ENCODE measurements at places on chromosomes 1 and 21.

DNA sequence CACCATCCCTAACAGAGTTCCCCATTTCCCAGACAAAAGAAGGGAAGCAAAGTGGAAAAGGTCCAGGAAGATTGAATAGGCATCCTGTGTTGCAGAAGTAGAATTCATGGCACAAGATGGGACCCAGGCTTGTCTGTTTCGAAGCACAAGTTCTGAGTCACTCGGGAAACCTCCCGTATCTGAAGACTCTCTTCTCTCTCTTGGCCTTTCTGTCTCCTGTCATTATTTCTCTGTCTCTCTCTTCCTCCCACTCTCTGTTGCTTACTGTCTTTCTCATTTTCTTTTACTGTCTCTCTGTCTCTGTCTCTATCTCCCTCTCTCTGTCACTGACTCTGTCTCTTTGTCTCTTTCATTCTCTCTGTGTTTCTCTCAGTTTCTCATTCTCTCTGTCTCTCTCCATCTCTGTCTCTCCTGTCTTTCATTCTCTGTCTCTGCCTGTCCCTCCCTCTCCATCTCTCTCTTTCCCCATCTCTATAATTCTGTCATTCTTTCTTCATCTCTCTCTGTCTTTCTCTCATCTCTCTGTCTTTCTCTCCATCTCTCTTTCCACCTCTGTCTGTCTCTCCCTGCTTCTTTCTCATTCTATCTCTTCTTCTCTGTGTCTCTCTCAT lies 23.7 kb downstream of the RNF187 start:
- no peak for DNase-seq

GRCh38 chr1:213852107-213852506 lies 135.7 kb upstream of the PROX1 start:
- no peak for DNase-seq

GRCh38 chr1:160548183-160548582 lies 25.1 kb upstream of the SLAMF6 start:
- DNase-seq, result no peak

GRCh38 chr1:151935154-151935553 lies 25.8 kb upstream of the THEM4 start:
- peak; percentile 19 for DNase-seq

DNA sequence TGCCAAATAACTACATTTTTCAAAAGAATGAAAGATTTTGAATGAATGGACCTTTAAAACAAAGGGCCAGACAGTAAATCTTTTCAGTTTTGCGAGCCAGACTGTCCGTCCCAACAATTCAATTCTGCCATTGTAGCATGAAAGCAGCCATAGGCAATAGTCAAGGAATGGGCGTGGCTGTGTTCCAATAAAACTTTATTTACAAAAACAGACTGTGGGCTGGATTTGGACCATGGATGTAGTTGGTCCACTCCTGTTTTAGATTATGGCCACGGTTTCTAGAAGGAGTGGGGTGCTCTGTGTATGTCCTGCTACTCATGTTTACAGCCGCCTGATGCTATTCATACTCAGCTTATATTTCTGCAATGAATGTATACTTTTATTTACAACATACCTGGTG lies 474.7 kb downstream of the CAMTA1 start:
- DNase-seq, result no peak

- peak; percentile 92 for DNase-seq
Measured at GRCh38 chr1:205396967-205397616, 24.8 kb downstream of the LEMD1 start.

- DNase-seq, result peak; percentile 14
Measured at GRCh38 chr1:3852711-3853485, 4.1 kb downstream of the CEP104 start.

DNA sequence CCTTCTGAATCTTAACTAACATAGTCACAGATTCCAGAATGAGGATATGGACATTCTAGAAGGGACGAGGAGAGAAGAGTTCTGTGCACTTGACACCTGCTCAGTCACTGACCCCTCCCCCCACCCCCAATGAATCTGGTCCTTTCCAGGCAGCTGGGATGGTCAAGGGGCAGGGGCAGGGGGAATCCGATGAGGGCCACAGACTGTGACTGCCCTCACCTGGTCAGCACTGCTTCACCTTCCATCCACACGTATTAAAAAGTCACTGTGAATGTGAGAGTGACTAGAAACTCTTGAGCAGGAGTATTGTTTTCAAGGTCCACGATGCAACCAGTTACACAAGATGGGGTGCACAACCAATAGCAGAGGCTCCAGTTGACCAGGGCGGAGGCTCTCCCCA lies 9.5 kb upstream of the PRAMEF12 start:
- DNase-seq, result peak; percentile 5

- DNase-seq, result peak; percentile 43
Measured at GRCh38 chr1:209398313-209398991, 185.1 kb upstream of the CAMK1G start.

DNA sequence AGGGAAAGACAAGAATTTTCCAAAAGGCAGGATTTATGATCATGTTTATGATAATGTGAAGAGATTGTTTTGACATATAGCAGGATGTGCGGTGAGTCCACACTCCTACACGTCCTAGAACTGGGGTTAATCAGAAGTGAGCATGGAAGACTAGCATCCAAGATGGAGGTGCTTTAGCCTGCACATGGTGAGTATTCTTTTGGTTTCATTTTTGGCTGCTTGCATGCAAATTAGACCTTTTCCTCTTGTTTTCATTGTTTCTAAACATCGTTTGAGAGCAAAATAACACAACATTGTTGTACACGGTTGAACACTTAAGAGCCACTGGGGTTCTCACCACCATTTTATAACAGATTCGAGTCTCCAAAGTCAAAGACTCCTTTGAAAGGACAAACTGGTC lies 14.9 kb upstream of the GUK1 start:
- no peak for DNase-seq

DNA sequence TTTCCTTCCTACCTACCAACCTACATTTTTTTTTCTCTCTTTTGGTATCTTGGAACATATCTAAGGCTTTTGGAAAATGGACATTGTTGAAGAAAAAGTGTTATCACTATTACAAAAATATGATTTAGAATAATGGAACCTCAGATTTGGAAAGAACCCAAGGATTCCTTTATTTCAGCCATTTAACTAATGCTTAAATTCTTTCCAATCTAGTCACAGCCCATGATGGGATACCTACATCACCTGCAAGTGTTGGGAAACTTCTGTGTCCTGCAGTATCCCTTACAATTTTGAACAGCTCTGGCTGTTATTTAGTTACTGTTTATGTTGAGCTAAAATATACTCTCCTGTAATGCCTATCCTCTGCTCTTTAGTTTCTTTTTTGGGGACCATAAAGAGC lies 22.3 kb upstream of the APOBEC4 start:
- DNase-seq, result no peak

- DNase-seq, result no peak
Measured at GRCh38 chr1:38793299-38793698, 66.3 kb downstream of the RRAGC start.

- DNase-seq, result no peak
Measured at GRCh38 chr1:92990828-92991227, 29.6 kb upstream of the DIPK1A start.

DNA sequence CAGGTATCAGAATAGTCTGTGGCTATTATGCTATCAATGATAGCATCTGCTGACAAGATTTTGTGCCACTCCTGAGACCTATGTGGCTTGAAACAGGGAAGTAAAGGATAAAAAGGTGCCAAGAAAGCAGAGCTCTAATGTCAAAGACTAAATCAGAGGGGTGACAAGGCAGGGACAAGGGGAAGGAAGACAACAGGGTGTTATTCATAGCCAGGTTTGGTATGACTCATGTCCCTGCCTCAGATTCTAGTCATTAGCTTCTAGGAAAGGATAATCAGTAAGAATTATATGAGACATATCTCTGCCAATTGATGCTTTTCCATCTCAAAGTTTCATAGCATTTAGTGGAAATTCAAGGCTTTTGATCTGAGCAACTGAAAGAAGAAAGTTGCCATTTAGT lies 31.8 kb upstream of the PLD5 start:
- DNase-seq, result no peak

DNA sequence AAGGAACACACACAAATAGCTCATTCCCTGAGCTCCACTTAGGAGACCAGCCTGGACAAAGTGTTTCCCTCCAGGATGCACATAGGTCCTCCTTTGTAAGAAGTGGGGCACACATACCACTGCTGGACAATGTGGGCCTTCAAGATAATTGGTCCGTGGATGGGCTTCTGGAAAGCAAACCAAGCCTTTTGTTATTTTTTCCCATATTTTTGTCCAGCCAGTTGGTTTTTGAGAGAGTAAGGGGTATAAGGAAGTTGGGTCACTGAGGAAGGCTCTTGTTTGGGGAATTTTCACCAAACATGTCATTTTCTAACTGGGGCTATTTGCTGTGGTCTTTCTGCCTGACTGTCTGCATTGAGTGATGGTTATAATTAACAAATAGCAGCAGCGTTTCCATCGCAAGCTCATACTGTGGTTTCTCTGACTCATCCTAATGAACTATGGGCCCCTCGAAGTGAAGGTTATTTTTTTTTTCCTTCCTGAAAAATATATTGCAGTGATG lies 306.3 kb upstream of the DUSP10 start:
- DNase-seq, result no peak

- DNase-seq, result no peak
Measured at GRCh38 chr1:64942118-64942517, 24.2 kb downstream of the JAK1 start.

DNA sequence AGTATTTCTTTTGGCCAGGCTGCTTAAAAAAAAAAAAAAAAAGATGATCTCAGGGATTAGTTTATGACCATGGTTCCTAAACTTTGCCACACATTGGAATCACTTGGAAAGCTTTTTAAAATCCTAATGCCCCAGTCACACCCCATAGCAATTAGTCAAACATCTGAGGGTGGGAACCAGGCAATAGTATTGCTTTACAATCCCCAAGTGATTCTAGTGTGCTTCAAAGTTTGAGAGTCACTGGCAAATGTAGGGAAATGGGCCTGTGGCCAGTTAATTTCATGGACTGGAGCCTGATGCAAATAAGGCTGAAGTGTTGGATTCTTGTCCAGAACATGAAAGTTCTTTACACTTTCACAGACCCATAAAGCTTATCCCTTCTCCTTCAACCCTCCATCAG lies 374.6 kb upstream of the ESRRG start:
- DNase-seq, result no peak

DNA sequence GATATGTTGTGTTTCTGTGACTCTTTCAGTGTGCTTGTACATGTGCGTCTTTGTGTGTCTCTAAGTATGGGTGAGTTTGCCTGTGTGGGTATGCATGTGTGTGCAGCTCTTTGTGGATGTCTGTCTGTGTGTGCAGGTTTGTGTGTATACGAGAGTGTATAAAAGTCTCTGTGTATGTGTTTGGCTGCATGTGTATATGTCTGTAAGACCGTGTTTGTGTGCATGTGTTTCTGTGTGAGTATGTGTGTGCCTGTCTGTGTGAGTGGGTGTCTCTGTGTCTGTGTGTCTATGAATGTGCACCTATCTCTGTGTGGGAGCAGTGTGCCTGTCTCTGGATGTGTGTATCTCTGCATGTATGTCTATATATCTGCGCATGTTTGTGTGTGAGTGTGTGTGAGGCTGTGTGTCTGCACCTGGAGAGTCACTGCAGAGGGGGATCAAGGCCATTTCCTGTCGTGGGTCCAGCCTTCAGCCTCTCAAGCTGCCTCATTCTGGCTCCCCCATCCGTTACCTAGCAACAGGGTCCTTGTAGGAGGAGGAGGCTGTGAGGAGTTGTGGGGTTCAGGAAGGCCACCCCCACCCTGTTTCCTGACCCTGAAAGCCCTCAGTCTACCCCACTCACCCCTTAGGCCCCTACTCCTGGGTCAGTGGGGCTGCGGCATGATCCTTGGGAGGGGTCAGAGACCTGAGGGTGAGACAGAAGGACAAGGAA lies 10.4 kb downstream of the FGR start:
- DNase-seq, result peak; percentile 55

- no peak for DNase-seq
Measured at GRCh38 chr1:66380452-66381212, 153.3 kb upstream of the SGIP1 start.

- DNase-seq, result no peak
Measured at GRCh38 chr1:3344395-3344794, 110.1 kb upstream of the ARHGEF16 start.

DNA sequence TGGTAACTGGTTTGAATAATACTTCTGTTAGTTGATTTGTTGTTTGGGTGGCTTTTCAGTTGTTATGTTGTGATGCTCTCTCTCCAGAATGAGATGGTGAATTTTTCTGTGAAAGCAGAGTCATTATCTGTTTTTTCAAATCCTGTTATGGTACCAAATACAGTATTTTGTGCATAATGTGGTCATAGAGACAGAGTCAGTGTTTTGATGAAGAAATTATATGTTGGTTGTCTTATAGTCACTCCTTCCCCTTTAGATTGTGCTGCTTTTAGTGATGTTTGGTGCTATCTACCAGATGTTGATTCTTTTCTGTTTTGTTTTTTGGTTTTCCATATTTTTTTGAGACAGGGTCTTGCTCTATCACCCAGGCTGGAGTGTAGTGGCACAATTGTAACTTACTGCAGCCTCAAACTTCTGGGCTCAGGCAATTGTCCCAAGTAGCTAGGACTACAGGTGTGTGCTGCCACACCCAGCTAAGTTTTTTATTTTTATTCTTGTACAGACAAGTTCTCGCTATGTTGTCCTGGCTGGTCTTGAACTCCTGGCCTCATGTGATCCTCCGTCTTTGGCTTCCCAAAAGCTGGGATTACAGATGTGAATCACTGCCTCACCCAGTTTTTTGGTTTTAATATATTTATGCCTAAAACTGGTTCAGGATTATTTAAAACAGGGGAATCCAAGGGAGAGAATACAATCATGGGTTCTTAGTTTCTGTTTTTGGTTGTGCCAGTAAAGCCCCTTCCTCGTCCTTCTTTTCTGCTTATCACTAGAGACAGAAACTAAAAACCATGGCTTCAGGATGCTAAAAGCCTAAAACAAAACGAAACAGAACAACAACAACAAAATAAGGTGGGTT lies 7.3 kb downstream of the PPP2R5A start:
- DNase-seq, result no peak

GRCh38 chr1:161743231-161743630 lies 6.4 kb upstream of the DUSP12 start:
- peak; percentile 23 for DNase-seq

- peak; percentile 85 for DNase-seq
Measured at GRCh38 chr21:44012474-44013379, 618 bp downstream of the TRAPPC10 start.

GRCh38 chr1:15680561-15681348 lies 3.4 kb upstream of the PLEKHM2 start:
- DNase-seq, result peak; percentile 51

- no peak for DNase-seq
Measured at GRCh38 chr1:39623053-39623452, 16.4 kb downstream of the HEYL start.

GRCh38 chr1:95230768-95231191 lies 3.2 kb upstream of the RWDD3 start:
- DNase-seq, result no peak
